ENCODE measurements at places on chromosomes 6 and 20. TPM values are rescaled to one million over a fixed set of nuclear protein-coding genes. Genes with fewer than 3 reads are reported as not detected.

REM1 gene
- not detected for total RNA-seq

KCNG1 gene
- 61.5 TPM for total RNA-seq

SMIM28 gene
- not detected for total RNA-seq

TRIM15 gene
- not detected for total RNA-seq

ATXN1 gene
- total RNA-seq = 27.0 TPM

AVP gene
- not detected for total RNA-seq

SGK1 gene
- total RNA-seq = 95.2 TPM

SOX4 gene
- 46.1 TPM for total RNA-seq

PPP1R14C gene
- 3.0 TPM for total RNA-seq

APOBEC2 gene
- total RNA-seq = not detected

POM121L2 gene
- not detected for total RNA-seq

ATP9A gene
- 34.6 TPM for total RNA-seq

PLCG1 gene
- 112 TPM for total RNA-seq

EYA2 gene
- total RNA-seq = 0.29 TPM

CST4 gene
- 0.98 TPM for total RNA-seq

SLC35D3 gene
- not detected for total RNA-seq

SCRT2 gene
- not detected for total RNA-seq

C6orf118 gene
- total RNA-seq = not detected

ARMC2 gene
- total RNA-seq = 0.29 TPM

COL9A1 gene
- not detected for total RNA-seq

CAGE1 gene
- total RNA-seq = not detected

GJA10 gene
- total RNA-seq = not detected

GSTA2 gene
- not detected for total RNA-seq

SLC22A2 gene
- total RNA-seq = not detected

DDR1 gene
- total RNA-seq = 144 TPM

GMPR gene
- 5.0 TPM for total RNA-seq

PLAGL1 gene
- total RNA-seq = 14.4 TPM

CFB gene
- 0.86 TPM for total RNA-seq

FERMT1 gene
- 72.6 TPM for total RNA-seq

PACRG gene
- total RNA-seq = not detected

NANP gene
- 10.3 TPM for total RNA-seq

WFDC5 gene
- not detected for total RNA-seq

NTSR1 gene
- total RNA-seq = 10.6 TPM

Measured in PC-3 (cell line).